Epithelial cell of prostate (primary cell): ENCODE measurements at places on chromosomes 6 and 20.

DNA sequence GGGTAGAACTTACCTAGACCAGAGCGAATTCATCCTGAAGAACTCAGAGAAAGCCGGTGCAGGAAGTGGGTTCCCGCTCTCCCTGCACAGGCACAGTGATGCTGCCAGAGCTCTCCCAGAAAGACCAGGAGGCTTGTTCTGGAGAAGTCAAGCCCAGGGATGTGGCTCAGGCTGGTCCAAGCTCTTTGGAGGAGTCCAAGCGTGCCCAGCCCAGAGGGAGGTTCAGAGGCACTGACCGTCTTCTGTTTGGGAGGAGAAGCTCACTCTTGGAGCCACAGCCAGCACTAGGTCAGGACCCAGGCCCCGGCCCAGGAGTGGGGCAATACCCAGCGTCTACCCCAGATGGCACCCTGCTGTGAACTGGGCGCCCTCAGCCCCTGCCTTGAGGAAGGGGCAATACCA is 1.5 kb upstream of the PMEPA1 start:
- DNase-seq: no peak

GRCh38 chr20:33474963-33475362 is 14.9 kb upstream of the CBFA2T2 start:
- DNase-seq: no peak

DNA sequence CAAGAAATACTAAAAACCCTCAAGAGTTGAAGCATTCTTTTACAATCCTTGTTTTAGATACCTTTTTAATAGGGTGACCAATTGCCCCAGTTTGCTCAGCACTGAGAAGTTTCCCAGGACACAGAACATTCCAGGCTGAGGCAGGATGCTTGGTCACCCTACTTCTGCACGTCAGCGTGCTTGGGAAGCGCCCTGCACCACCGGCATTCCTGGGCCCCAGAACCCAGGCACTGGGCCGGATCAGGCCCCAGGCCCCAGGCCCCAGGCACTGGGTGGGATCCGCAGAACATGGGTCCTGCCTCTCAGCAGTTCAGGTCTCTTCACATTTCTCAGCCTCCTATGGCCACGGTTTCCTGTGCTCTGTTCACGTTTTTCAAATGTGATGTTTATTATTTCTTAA is 213.8 kb upstream of the QKI start:
- no peak for DNase-seq

GRCh38 chr6:130167655-130168054 is 55.1 kb downstream of the SAMD3 start:
- peak; percentile 59 for DNase-seq

- no peak for DNase-seq
Measured at GRCh38 chr20:663315-664090, 10.5 kb upstream of the SRXN1 start.

DNA sequence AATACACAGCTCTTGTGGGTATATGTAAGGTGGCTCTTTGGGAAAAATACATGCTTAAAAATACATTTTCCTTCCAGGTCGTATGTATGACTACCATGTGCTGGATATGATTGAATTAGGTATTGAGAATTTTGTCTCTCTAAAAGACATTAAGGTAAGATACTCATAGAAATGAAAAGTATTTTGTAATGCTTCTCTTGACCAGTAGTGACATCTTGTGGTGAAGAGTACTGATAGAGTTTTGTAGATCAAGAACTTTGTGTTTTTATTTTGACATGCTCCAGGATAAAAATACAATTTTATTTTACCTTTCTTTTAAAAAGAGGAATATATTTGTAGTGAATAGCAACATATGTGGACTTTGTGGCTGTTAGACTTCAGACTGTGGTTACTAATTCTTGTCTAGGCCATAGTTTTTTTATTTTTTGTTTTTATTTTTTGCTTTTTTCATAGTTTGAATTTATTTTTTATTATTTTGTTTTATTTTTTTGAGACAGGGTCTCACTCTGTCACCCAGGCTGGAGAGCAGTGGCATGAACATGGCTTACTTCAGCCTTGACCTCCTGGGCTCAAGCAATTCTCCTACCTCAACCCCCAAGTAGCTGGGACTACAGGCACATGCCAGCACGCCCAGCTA is 17.9 kb downstream of the RPF2 start:
- DNase-seq: no peak

DNA sequence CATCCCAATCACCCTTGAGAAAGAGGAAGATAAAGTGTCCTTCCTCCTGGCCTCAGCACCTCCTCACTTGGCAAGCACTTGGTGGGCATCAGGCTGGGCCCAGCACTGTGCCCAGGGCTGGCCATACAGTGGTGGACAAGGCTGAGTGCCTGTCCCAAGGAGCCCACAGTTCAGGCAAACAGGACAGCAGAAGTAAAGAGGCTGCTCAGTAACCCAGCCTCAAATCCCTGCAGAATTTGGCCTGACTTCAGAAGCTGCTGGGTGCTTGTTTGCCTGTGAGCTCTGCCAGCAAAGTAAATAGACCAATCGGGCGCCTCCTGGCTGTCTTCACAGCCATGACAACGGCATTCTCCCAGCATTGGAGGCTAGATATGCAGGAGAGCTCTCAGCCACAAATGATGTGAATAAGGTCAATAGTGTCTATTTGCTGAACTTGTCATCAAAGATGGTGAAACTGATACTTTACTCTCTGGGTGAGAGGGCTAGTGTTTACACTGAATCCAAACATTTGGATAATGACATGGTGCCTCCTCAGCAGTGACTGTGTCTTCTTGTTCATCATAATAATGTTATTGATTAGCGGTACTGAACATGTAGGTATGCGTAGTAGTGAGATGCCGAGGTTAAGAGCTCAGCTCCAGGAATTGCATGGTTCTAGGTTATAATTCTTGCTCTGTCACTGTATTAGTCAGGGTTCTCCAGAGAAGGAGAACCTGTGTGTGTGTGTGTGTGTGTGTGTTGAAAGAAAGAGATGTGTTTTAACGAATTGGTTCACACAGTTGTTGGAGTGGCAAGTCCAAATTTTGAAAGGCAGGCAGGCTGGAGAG is 36.9 kb upstream of the FANCE start:
- DNase-seq: no peak

DNA sequence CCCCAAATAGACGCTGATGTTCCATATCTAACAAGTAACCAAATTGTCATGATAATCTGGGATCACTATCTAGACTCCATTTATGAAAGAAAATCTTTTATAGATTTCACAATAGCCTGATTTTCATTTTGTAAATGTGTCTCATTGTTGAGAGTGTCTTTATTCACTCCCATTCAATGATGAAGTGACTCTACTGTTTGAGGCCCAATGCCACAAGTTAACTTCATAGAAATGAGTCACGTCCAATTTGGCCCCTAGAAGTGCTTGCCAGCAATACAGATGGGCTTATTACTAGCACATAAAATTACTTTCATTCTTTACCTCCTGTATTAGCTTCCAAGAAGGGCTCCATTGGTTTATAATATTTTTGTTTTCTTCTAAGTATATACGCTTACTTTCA is 6.3 kb downstream of the IPCEF1 start:
- DNase-seq: no peak

DNA sequence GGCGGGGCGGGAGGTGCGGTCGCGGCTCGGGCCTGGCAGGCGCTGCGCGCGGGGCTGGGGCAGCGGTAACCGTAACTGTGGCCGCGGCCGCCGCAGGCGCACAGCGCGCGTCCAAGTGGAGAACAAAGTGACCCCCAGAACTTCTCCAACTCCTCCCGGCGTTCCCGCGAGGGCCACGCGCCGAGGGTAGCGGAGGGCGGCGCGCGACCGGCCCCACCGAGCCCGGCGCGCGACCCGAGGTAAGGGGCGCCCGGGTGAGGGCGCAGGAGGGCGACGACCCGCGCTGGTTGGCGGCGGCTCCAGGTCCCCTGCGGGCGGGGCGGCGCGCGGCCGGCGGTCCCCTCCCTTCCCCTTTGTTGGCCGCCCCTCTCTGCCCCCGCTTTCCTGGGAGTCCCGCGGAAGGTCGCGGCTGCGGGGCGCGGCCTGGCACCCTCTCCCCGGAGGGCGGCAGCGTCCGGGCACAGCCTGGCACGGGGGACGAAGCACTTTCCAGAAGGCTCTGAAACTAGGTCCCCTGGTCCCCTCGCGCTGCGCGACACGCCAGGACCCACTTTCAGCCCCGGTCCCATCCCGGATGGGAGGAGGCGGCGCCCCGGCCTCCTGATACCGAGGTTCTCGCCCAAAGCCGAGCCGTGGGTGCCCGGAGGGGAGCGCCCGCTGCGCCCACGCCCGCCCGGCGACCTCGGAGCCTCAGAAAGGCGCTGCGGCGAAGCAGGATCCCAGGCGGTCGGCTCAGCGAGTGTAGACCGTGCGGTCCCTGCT is at the start of gene TIAM2:
Gene TIAM2, plus strand, starts transcription at position 62 of the 762 bp plus-strand sequence. CDS start 133,909 bp downstream, outside the sequence.
- DNase-seq: no peak

- no peak for DNase-seq
Measured at GRCh38 chr6:169906688-169907418, 155.4 kb downstream of the ERMARD start.

- no peak for DNase-seq
Measured at GRCh38 chr6:9401960-9402359, 966.6 kb upstream of the SLC35B3 start.

DNA sequence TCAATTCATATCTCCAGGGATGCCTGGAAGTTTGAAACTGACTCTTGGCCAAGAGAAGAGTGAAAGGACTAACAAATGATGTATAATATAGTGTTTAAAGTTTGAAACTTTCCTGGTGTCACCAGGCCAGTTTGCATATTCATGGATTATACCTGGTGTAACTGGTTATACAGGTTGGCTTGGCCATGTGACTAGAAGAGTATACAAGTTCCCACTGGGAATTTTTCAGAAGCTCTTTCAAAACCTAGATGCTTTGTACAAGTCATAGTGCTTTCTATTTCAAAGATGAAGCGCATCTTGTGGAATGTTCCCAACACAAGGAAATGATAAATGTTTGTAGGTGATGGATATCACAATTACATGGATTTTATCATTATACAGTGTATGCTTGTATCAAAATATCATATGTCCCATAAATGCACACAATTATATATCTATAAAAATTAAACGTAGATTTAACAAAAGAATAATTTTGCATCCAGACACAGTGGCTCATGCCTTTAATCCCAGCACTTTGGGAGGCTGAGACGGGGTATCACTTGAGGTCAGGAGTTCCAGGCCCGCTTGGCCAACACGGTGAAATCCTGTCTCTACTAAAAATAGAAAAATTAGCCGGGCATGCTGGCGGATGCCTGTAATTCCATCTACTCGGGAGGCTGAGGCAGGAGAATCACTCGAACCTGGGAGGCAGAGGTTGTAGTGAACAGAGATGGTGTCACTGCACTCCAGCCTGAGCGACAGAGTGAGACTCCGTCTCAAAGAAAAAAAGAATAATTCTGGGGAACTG is 1420.2 kb downstream of the GRIK2 start:
- DNase-seq: peak; percentile 10

- DNase-seq: peak; percentile 99
Measured at GRCh38 chr20:11001764-11002540, 328.2 kb upstream of the JAG1 start.
